ENCODE measurements at places on chromosomes 4 and X.
A peak's percentile ranks its signal among the peaks of the same experiment; 100 is the strongest.

DNA sequence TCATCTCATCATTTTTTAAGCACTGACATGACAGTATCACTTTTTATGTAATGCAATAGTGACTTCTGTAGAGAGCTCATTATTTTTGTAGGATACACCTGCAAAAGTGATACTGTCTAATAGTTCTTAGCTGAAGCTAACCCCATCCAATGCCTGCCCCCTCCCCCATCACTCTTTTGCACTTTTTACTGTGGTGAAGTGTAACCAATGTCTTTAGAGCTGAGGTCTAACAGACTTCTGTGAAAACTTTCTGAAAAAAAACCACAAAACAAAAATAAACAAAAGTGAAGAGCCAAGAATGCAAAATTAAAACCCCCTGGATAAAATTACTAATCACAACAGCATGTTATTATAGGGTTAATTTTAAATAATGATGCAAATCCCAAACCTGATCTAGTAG is 301.1 kb downstream of the ANK2 start:
- no peak for DNase-seq

- peak; percentile 27 for DNase-seq
These were observed 76.0 kb downstream of the INTS6L start for GRCh38 chrX:135596495-135596894.

DNA sequence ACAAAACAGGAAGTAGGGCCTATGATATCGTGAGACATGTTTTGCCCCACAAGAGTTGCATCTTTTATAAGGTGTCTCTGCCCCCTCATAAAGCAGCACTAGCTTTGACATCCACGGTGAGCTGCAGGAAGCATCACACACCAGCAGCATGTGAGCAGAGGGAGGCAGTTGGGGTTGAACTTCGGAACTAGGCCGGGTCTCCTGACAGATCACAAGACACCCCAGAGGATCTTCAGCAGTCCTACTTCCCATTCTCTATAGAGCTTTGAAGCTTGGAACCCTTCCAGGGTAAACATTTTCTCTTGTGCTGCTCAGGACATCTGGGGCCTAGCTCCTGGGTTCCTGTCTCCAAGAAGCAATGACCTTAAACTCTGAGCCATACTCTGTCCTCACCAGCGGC is 27.5 kb downstream of the YY2 start:
- DNase-seq: no peak

GRCh38 chrX:3136161-3136961 is 95.1 kb downstream of the ARSF start:
- no peak for DNase-seq

- DNase-seq: no peak
These were observed 793.6 kb downstream of the STPG2 start for GRCh38 chr4:97349468-97350186.

DNA sequence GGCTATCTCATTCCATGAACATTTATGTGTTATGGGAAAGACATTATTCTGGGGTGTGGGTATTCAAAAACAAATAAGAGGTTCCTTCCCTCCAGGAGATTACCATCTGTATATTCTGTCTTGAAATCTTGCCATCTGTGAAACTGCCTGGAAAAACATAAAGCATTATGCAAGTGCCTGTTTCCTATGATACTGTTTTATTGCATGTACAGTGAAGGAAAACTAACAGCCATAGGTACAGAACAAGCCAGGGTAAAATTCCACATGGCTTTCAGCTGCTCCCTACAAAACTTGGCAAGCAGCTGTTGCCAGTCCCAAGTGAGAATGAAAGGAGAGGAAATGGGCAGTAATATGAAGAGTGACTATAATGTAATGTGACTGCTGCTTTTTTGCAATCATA is 136.0 kb downstream of the GUCY2F start:
- no peak for DNase-seq

- no peak for DNase-seq
These were observed 514.4 kb downstream of the RPA4 start for GRCh38 chrX:97398030-97398551.

- no peak for DNase-seq
These were observed 186.1 kb downstream of the CAMK2D start for GRCh38 chr4:113575401-113575800.

DNA sequence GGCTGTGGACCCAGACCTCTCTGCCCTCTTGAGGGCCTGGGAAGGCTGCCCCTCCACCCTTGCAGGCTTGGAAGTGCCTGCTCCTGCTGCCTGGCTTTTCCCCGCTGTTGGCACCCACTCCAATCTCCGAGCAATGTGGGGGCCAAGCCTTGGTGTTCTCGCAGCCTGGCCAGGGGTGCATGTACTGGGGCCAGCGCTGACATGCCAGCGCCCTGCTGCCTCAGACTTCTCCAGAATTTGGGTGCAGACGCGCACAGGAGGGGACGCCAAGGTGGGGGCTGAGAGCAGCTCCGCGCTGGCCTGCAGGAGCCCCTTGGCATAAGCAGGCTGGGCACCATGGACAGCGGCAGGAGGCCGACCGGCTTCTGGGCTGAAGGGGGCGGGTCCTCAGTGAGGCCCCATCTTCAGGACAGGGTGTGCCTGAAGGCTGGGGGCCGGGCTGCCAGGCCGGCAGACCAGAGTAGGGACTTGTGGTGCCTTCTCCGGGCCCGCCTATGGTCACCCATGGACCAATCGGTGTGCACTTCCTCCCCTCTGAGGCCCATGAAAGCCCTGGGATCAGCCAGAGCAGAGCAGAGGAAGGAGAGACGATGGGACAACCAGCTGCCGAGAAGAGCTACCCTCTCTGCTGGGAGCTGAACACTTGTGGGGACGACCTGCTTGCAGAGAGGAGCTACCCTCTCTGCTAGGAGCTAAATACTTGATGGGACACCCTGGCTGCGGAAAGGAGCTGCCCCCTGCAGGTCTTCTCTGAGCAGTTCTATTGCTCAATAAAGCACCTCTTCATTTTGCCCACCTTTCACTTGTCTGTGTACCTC is 118.3 kb downstream of the DNAAF6 start:
- peak; percentile 14 for DNase-seq

DNA sequence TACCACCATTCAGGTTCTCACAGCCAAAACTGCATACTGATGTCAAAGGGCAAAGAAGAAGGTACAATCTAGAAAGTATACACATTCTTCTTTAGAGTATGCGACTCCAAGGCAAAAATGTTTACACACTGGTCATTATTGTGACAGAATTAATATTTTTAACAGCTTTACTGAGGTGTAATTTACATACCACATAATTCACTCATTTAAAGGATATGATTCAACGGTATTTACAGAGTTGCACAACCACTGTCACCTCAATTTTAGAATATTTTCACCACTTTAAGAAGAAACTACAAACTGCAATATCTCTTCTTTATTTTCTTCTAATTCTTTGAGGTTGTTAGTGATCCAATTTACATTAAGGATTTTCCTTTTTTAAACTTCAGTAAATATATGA is 325.4 kb upstream of the SMIM31 start:
- DNase-seq: no peak

DNA sequence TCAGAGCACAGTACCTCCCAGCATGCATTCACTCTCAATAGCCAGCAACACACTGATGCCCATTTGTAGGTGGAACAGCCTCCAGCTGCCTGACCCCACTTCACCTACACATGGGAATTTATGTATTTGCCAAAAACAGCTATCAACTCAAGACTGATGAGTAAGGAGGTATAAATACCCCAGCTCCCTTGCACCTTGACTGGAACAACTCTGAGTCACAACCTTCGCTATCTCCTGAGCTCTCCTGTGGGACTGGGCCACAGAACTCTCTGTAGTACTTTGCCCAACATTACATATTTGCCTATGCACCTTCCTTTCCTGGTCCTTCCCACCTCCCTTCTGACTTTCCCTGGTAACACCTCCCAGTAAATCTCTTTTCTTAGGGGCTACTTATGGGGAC is 16.5 kb upstream of the EGFL6 start:
- no peak for DNase-seq

- DNase-seq: peak; percentile 12
These were observed 9.6 kb upstream of the TMA16 start for GRCh38 chr4:163484906-163485305.

GRCh38 chrX:24999511-24999910 is 16.3 kb downstream of the ARX start:
- DNase-seq: peak; percentile 55

GRCh38 chr4:84530871-84531270 is 31.8 kb upstream of the NKX6-1 start:
- no peak for DNase-seq

DNA sequence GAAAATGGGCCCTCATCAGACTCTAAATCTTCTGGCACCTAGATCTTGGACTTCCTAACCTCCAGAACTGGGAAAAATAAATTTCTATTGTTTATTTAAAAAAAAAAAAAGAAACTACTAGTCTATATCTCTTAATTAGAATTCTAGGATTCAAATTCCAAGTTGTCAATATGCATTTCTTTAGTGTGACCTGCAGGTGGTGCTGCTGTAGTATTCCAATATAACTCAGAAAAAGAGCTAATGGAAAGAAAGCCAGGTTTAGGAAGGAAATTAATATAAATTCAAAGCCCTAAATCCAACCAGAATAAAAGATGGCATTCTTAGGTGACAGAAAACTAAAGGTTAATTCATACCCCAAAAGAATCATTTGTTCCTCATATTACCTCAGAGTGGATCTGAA is 80.0 kb upstream of the NALF2 start:
- DNase-seq: peak; percentile 39

GRCh38 chrX:136030303-136031191 is 45.3 kb downstream of the SLC9A6 start:
- no peak for DNase-seq

DNA sequence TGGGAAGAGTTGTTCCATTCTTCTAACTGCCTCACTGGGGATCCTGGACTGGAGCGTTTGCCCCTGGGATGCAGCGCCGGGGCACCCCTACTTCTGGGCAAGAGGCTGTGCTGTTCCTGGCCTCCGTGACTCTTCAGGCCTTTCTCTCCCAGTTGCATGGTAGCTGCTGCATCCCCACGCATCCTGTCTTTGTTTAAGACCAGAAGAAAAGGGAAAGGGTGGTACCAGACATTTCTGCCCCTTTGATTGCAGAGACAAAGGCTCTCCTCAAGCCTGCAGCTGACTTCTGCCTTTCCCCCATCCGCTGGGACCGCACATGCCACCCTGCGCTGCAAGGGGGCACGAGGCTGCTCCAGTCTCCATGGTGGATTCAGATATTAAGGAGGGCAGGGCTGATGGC is 70.4 kb downstream of the SHROOM2 start:
- DNase-seq: no peak

DNA sequence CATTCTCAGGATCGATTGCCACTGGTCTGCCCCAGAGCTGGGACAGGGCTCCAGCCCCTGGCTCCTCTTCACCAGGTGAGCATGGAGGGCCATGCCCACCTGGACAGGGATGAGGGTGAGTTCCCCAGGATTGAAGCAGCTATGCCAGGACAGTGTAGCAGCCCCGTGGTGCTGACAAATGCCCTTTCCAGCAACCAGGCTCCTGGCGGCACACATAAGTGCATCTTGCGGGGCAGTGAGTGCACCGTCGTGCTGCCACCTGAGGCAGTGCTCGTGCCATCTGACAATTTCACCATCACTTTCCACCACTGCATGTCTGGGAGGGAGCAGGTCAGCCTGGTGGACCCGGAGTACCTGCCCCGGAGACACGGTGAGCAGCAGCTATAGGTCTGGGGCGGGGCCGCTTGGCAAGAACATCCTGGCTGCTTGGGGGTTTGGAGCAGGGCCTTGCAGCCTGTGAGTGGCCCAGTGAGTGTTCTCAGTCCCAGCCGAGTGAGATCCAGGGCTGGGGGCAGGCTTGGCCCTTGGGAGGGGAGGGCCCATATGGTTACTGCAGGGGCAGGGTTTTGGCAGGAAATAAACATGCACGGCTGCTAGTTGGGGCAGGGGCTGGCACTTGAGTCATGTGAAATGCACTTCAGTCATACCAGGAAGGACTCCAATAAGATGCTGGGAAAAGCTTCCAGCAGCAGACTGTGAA is 6.1 kb downstream of the IL9R start:
- DNase-seq: no peak

GRCh38 chrX:69153060-69153730 is 12.1 kb downstream of the PJA1 start:
- DNase-seq: peak; percentile 25

- no peak for DNase-seq
These were observed 58.0 kb downstream of the AR start for GRCh38 chrX:67601771-67602170.

- DNase-seq: no peak
These were observed 24.4 kb downstream of the LCORL start for GRCh38 chr4:17997129-17997528.

GRCh38 chr4:26937139-26937538 is 76.5 kb downstream of the STIM2 start:
- DNase-seq: no peak

- DNase-seq: no peak
These were observed 6.4 kb downstream of the ENOPH1 start for GRCh38 chr4:82436780-82437179.

DNA sequence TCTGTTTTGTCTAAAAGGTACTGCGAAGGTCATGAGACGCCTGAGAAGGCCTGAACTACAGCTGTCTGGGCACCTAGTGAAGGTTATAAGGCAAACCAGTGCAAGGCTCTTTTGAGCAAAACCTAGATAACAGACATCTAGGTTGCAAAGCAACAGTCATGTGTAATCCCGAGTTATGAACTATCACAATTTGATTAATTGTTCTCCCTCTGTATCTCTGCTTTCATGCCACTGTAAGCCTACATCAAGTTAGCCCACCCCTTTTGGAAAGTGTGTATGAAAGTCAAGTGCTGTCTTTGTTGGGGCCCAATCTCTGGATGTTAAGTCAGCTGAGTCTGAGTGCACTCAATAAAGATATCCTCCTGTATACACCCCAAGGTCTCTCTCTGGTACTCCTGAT is 31.9 kb upstream of the UGT2B7 start:
- DNase-seq: no peak

DNA sequence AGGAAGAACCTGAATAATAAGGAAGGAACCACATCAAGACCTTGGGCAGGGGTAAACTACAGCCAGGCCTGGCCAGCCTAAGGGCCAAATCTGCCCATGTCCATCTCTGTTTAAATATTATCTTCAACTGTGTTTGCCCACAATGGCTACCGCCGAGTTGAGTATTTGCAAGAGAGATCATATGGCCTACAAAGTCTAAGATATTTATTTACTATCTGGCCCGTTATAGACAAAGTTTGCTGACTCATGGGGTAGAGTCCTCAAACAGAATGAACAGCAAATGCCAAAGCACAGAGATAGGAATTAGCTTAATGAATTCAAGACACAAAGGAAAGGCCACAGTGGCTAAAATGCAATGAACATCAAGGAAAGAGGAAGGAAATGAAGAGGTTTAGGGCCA is 44.8 kb downstream of the RPS6KA3 start:
- DNase-seq: no peak

DNA sequence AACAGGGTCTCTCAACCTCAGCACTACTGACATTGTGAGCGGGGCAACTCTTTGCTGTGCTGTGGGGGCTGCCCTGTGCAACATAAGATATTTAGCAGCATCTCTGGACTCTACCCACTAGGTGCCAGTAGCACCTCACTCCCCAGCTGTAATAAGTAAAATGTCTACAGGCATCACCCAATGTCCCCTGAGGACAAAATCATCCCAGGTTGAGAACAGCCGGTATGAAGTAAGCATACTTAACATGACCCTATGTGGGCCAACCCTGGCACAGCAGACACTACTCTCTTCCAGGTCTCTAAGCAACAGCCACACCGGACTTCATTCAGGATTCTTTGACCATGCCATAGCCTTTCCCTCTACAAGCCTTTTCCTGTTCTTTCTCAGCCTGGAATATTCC is 10.5 kb upstream of the MGST2 start:
- peak; percentile 27 for DNase-seq

GRCh38 chr4:5461477-5461876 is 246.9 kb downstream of the EVC2 start:
- DNase-seq: no peak
